Activated T-cell treated with anti-CD3 and anti-CD28 coated beads, Interleukin-2, amount 50 U/mL, for 48 hours (primary cell): ENCODE measurements at places on chromosomes 5 and 9.

DNA sequence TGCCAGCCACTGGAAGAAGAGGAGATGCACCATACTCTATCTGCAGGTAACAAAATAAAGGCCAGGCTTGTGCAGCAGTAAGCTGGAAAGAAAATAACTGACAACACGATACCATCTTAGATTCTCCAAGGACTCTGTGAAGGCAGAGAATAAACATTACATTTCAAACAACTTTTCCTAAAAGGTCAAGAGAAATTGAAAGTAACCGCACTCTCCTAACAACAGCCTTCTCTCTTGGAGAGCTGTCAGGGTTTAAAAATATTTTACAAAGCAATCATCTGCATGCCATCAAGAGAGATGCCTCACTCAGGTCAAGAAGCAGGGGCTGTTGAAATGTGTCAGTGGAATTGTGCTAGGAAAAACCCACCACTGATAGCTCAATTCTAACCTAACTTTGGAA lies 13.5 kb upstream of the TTLL11 start:
- DNase-seq, result no peak

DNA sequence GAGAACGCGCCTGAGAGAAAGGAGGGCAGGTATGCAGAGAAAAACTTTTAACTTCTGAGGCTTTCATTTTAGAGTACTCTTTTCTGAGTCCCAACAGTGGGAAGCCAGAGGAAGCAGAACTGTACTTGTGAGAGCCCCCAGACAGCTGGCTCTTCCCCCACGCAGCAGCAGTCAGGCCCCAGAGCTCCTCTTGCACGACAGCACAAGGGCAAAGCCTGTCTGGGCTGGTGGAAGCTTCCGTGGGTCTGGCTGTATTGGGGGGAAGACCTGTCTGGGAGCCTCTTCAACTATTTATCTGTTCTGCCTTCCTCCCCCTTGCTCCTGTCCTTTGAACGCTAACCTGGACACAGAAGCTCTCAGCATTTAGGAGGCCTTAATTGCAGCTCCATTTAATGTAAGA lies 68.2 kb downstream of the THBS4 start:
- no peak for DNase-seq

- no peak for DNase-seq
These were observed 28.1 kb upstream of the PIK3R1 start for GRCh38 chr5:68187268-68188055.

DNA sequence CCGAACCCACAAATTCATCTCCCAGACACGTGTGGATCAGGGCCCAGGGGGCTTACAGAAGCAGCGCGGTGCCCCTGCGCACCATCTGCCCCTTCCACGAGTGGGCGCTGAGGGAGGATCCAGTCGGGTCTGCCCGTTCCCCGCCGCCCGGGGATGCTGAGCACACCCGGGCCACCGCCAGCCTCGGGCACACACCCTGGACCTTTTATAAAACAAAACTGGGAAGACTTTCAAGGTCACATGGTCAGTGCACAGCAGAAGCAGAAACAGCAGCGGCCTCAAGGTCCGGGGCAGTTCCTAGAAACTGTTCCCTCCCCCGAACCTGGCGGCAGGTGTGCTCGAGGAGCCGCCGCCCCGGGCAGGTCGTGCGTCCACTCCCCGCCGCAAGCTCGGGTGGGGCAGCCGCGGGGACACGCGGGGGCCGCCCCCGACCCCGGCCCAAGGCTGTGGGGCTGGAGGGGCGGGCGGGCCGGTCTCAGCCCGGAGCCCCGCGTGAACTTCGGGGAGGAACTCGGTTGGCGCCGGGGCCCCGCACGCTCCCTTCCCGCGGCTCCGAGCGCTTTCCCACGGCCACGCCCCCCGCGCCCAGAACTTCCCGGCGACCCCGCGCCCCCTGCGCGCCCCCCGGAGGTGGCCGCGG lies 633 bp upstream of the PPP1R26 start:
- DNase-seq, result no peak

DNA sequence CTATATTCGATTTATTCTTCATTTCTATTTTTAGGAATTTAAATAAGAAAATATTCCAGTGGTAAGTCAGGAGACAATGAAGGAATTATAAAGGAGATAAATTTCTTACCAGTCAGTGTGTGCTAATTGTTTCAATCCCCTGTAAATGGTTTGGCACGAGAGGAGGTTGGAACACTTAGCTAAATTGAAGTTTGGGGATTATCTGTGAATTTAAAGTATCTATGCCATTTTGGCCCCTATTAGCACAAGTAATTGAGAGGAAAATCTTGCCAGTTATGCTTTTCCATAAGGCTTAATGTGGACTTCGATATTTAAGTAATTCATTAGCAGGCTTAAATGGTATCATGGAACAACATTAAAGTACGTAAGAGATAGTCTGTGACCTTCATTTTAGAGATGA lies 860.8 kb downstream of the PTPRD start:
- DNase-seq, result no peak

DNA sequence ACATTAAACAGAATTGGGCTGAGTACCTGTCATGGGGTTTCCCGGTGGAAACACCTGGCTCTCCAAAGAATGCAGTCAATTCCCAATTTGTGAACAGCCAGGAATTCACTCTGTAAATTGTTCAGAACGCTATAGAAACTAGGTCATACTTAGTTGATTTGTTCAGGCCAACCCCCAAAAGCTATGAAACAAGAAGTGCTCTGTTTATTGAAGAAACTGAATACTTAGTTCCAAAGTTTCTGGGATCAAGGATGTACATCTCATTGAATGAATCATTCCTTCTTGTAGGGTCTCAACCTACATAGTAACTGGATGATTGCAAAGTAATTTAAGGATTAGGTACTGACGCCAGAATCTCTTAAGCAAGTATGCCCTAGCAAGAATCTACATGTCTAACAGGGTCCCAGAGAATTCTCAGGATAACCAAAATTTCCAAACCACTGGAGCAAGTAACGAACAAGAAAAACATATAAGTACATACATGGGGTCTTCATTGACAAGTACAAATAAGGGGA lies 659 bp upstream of the TUSC1 start:
- DNase-seq, result no peak

DNA sequence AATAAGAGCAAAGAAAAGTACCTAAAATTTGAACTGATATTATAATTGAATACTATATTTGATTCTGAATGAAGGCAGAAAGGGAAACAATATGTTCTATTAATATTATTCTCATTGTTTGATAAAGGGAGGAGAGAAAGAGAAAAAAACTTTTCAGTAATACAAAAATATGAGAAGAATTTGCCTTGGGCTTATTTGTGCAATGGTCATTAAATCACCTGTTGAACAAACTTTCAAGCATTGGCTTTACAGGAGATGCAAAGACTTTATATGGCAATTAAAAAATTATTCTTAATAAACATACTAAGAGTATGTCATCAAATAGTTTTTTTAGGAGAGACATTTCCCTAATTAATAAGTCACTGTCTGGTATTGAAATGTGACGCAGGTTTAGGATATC lies 85.0 kb downstream of the CSNK1G3 start:
- DNase-seq, result no peak

GRCh38 chr5:6397536-6398269 lies 19.4 kb upstream of the MED10 start:
- DNase-seq, result no peak

DNA sequence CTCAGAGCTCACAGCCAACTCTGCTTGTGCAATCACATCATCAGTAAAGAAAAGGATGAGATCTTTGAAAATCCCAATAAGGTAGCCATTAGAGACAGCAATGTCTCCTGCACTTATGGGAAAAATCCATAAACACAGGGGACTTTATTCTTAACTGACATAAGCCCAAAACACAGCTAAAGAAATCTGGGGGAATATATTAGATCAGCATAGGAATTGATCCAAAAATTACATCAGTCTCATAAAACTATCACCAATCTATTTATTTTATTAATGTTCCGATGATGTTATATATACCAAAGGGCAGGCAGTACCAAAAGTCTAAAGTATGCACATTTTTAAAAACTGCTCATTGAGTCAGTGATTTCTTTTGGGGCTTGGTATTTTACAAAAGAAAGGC lies 6.9 kb downstream of the MRPS27 start:
- DNase-seq, result no peak

GRCh38 chr5:84393969-84394368 lies 9.3 kb upstream of the EDIL3 start:
- DNase-seq, result no peak

DNA sequence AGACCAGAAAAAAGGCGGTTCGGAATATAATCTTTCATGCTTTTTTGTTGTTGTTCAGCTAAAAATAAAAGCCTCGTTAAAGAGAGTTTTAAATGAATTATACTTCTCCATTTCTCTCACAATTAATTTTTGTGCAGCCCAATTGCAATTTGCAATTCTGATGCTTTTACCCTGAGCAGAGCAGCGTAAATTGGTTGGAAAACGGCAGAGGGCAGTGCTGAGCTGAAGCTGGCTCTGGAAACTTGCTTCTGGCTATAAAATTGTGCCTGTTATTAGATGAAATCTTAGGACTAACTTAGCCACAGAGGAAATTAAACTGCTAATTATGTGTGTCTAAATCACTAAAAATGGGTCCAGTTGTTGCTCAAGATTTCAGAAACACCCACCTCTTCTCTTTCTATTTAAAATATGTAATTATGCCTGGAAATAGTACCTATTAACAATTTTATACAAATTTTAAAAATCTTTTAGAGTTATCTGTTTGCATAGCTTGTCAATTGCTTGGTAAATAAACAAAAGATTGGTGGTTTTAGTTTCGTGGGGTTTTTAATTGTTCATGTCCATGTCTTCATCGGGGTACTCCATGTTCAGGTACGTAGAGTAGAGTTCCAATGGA lies 441.8 kb upstream of the TLE4 start:
- DNase-seq, result peak; percentile 29

DNA sequence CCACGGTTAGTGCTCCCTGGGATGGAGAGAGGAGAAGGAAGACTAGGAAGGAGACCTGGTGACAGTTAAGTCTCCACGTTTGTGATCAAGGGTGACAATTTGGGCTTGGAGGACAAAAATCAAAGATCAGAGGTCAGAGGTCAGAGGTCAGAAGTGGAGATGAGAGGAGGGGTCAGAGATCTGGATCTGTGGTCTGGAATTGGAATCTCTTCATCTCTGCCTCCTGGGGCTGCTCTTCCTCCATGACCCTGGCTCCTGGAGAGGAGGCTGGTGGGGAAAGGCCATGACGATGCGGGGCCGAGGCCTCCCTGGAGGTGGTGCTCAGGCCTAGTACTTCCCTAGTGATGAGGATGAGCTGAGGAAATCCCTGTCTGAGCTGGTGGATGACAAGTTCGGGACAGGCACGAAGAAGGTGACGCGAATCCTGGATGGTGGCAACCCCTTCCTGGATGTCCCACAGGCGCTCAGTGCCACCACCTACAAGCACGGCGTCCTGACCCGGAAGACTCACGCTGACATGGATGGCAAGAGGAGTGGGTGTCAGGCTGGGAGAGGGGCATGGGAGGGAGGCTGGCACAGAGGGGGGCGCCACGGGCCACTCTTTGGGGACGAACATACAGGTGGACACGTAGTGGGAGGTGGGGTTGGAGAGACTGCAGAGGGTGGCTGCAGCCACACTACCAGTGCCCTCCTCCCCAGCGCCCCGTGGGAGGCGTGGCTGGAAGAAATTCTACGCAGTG lies 41.0 kb downstream of the PSD2 start:
- no peak for DNase-seq

DNA sequence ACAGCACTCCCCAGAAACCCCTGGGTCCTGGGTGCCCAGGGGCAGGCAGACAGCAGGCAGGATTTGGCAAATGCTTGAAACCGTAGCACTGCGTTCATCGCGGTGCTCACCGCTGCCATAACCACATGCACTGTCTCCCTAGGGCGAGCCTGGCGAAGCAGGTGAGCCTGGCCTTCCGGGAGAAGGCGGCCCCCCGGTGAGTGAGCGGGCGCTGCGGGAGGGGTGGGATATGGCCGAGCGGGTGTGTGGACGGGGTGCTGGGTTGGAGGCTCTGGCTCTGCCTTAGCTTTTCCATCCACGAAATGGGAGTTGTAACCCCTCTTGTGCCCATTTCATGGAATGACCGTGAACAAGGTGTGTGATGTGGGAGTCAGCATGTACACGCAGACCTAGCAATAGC lies 66.8 kb upstream of the FCN2 start:
- no peak for DNase-seq

GRCh38 chr5:172564188-172564587 lies 76.9 kb upstream of the NEURL1B start:
- DNase-seq, result no peak

DNA sequence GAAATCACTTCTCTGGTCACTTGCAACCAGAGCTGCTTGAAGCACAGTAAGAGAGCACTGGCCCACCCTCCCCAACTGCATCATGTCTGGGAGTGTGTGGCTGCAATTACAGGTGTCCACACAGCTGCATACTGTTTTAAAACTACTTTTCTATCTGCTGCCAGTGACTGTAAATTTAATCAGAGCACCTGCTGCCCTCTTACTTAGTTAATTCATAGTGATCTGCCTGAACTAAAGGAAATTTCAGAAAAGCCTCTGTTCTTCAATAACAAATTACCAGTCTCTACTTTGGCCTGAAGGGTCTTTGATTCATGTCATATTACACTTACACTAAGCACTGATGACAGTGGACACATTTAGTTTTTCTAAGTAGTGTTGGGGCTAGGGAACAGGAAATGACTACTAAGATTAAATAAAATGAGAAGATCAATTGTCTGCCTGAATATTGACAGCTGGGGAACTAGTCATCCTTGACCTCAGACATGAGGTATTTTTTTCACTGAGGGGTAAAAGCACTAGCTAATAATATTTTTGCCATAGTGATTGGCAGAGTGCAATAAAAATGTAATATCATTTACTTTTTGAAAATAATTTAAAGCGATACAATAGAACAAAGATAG lies 788.9 kb upstream of the GRAMD2B start:
- DNase-seq, result no peak

- no peak for DNase-seq
These were observed 71.6 kb downstream of the ERCC6L2 start for GRCh38 chr9:95947118-95947517.

DNA sequence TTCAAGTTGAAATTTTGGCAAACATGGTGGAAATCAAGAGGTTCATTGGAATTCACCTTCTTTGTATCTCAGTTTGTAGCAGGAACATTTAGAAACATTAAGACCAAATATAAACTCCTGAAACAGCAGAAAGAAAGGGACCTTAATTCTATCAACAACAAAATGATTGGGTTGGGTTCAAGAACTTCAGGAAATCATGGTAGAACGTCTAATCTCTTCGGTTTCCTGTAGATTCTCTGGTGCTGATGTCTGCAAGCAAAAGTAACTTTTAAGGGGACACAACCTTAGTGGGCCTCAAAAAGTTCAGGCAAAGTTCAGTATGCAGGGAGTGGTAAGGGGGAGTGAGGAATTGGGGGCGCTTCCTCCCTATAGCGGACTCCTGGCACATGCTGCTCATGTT lies 3.4 kb downstream of the IL33 start:
- no peak for DNase-seq

DNA sequence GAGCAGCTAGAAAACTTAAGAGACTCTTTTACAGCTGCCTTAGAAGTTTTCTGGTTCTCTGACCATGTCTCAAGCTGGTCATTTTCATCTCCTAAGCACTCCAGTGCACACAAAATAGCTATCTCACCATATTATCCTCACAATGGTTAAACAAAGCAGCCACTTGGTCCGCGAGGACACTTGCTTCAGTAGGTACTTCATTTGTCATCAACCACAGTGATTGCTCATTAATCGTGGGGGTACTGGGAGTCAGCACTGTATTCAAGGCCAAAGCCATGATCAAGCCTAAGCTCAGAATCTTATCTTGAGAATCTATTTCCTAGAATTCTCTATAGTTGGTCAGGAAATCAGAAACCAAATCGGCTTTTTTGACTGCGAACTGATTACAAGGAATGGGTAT lies 2.9 kb downstream of the ARL14EPL start:
- no peak for DNase-seq
